ENCODE measurements at places on chromosomes 13 and 19.

GRCh38 chr13:97004096-97004876 is 10.0 kb upstream of the OXGR1 start:
- peak; percentile 45 for DNase-seq

GRCh38 chr13:34719060-34719875 is 222.8 kb upstream of the NBEA start:
- no peak for DNase-seq

- DNase-seq = no peak
Measured at GRCh38 chr13:98176777-98177608, at the start of gene RNF113B. Gene RNF113B, minus strand, starts transcription at chr13:98177269. Its CDS starts 33 bp downstream, at chr13:98177236.

DNA sequence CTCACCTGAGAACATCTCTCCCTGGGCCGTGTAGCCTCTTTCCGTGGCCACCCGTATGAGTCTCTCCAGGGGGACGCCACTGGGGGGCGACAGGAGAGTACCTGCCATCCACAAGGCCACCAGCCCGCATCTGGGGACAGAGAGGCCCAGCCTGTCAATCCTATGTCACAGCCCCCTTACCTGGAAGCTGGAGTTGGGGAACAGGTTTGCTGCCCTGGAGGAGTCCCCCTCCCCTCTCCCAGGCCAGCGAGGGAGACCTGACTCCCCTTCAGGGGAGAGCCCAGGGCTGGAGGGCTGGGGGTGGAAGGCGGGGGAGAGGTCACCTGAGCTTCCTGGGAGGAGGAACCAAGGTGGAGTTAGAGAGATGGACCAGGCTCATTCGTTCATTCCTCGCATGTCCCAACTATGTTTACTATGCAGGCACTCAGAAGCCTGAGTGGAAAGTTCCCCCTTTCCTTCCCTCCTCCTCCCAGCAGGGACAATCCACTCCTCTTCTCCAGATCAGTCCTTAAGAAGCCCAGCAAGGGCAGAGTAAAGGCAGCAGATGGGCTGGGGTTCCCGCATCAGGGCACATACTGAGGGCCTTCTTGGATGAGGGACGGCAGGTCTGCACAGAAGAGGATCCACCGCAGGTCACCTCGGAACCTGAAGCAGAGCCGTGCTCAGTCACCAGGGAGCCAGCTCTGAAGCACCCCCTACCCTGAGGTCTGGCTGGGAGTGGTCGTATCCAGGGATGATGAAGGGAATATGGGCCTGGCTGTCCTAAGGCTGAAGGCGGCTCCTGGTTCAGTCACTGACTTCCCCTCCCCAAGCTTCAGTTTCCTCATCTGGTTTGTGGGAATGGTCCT is 5.5 kb downstream of the ACTMAP start:
- no peak for DNase-seq

- no peak for DNase-seq
Measured at GRCh38 chr19:29014857-29015436, 198.0 kb downstream of the UQCRFS1 start.

DNA sequence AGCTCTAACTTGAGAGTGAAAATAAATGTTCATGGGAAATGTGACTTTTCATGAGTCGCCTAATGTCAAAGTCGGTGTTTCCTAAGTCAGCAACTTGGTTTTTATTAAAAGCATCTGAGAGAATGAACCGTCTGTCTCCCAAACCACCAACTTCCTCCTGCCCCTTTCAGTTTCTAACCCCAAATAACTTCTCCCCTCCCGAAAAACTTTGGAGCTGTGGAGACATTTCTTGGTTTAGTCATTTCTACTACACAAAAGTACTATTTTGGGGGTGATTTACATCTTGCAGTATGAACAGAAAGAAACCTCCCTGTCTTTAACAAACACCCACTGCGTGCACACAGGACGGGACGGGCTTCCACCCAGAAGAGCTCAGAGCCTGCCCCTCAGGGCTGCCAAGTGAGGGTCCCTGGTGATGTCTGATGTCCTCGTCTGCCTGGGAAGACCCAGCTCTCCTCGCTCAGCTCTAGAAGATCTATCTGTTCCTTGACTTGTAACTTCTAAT is 65.0 kb downstream of the RASA3 start:
- DNase-seq = peak; percentile 60

DNA sequence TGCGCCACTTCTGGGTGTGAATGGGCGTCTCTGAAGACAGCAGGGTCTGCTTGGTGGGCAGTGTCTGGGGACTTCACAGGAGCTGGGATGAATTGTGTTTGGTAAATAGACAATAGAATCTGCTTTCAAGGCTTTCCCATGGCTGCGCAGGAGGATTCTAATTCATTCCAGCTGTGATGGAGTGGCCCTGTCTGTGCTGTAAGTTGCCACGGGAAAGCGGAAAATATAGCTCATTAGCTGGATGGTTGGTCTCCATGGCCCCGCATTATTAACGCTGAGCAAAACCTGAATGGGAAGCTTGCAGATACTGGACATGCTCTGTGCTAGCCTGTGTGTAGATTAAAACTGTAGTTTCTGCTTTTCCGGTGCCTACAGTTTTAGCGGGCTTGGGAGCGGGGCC is 15.6 kb upstream of the C1QTNF9 start:
- DNase-seq = no peak

GRCh38 chr13:100842136-100842535 is 167.5 kb upstream of the TMTC4 start:
- no peak for DNase-seq

DNA sequence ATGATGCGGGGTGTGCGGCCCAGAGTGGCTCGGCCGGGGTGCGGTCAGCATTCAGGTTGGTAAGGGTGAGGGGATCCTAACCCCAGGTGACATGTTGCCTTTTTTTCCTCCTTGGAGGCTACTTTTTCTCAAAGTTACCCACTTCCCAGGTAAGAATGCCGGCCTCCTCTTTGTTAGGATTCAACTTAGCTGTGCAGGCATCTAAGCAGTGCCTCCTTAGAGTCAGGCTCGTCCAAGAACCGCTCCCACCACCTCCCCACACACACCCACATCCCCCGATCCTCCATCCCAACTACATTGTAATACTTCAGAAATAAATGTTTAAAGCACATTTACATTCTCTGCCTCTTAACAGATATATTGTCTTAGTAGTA is 733 bp upstream of the ENOX1 start:
- peak; percentile 9 for DNase-seq

GRCh38 chr13:104181526-104182231 is 1115.5 kb upstream of the SLC10A2 start:
- DNase-seq = no peak

DNA sequence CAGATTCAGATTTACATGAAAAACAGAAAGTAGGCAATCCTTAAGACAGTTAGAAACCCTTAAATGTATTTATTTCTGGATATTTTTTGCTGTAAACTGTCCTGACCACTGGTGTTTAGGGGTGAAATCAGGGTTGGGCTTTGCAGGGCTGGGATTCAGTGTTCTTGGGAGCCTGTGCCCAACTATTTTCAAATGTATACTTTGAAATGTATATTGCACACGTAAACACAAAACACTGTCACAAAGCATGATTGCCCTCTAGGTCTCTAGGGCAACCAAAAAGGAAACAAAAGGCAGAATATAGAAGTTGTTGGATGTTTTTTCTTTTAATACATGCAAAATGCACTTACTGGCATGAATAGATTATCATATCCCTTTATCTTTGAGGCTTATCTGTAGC is 1185.4 kb downstream of the DIAPH3 start:
- DNase-seq = no peak

GRCh38 chr19:38801359-38802095 is 11.2 kb downstream of the LGALS4 start:
- DNase-seq = no peak

- DNase-seq = no peak
Measured at GRCh38 chr19:38433268-38433733, at the start of gene RYR1. Gene RYR1, plus strand, starts transcription at chr19:38433691. Its CDS starts 139 bp downstream, at chr19:38433830.

DNA sequence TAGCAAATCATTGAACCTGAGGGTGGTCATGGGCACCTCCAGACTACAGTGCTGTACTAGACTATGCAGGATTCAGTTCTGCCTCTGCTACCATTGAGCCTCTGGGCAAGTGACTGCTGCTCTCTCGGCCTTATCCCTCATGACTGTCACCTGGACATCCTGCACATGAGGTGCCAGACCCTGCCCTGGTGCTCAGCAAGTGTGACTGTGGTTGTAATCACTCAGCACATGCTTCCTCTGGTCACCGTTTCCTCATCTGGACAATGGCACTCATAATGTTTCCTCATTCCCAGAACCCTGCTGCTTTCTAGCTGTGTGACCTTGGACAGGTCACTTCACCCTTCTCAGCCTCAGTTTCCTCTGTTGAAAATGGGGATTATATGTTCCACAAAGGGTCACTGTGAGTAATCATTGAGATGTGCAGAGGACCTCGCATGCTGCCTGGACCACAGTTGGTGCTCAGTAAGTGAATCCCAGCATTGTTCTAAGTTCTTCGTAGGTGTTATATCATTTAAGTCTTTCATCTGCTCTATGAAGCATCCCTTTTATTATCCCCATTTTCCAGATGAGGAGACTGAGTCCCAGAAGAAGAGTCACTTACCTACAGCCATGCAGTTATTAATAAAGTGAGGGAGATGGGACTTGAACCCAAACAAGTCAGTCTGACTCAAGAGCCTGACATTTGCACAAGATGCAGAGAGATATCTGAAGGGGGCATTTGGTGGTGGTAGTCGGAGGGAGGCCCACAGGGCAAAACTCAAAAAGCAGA is 3.2 kb downstream of the SYT3 start:
- DNase-seq = no peak

DNA sequence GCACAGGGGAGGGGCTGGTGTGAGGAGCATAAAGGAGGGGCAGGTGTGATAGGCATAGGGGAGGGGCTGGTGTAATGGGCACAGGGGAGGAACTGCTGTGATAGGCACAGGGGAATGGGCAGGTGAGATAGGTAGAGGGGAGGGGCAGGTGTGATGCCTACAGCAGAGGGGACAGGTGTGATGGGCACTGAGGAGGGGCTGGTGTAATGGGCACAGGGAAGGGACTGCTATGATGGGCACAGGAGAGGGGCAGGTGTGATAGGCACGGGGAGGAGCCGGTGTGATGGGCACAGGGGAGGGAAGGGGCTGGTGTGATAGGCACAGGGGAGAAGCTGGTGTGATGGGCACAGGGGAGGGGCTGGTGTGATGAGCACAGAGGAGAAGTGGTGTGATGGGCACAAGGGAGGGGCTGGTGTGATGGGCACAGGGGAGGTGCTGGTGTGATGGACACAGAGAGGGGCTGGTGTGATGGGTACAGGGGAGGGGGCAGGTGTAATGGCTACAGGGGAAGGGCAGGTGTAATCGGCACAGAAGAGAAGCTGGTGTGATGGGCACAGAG is 39.5 kb upstream of the POP4 start:
- DNase-seq = no peak

DNA sequence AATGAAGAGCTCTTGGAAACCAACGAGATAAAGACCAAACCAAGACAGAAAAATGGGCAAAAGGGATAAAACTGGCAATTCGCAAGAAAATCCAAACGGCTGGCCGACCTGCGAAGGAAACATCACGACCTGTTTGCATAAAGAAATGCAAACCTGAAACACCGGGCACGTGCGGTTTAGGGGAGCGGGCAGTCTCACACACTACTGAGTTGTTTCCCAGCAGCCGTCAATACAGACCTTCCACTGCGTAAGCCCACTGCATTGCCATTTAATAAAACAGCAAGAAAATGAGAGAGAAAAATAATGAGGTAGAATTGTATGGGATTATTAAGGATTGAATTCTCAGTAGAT is 642 bp upstream of the PEG3 start:
- DNase-seq = no peak

DNA sequence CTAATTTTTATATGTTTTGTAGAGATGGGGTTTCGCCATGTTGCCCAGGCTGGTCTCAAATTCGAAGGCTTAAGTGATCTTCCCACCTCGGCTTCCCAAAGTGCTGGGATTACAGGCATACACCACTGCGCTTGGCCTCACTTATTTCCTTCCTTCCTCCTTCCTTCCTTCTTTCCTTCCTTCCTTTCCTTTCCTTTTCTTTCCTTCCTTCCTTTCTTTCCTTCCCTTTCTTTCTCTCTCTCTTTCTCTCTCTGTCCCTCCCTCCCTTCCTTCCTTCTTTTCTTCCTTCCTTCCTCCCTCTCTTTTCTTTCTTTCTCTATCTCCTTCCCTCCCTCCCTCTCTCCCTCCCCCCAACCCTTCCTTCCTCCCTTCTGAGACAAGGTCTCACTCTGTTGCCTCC is 36.8 kb downstream of the TRPM4 start:
- no peak for DNase-seq

GRCh38 chr19:27676334-27676733 is 1536.6 kb downstream of the UQCRFS1 start:
- no peak for DNase-seq

DNA sequence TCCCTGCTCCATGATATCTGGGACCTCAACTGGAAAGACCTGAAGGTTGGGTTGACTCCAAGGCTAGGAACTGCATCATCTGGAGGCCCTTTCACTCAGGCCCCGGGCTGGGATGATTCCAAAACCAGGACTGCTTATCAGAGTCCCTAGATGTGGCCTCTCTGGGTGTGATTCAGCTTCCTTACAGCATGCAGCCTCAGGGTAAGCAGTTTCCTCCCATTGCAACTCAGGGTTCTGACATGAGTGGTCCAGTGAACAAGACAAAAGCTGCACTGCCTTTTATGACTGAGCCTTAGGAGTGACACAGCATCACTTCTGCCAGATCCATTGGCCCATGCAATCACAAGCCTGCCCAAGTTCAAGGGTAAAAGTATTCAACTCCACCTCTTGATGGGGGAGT is 502.8 kb downstream of the COG6 start:
- DNase-seq = no peak

- no peak for DNase-seq
Measured at GRCh38 chr19:3975637-3976087, 4.8 kb upstream of the DAPK3 start.

- no peak for DNase-seq
Measured at GRCh38 chr19:29526730-29527499, 1.1 kb downstream of the VSTM2B start.

GRCh38 chr19:3708207-3708931 is at the start of gene TJP3:
Gene TJP3, plus strand, starts transcription at chr19:3708384. Its CDS starts 20,049 bp downstream, at chr19:3728433.
- DNase-seq = no peak

DNA sequence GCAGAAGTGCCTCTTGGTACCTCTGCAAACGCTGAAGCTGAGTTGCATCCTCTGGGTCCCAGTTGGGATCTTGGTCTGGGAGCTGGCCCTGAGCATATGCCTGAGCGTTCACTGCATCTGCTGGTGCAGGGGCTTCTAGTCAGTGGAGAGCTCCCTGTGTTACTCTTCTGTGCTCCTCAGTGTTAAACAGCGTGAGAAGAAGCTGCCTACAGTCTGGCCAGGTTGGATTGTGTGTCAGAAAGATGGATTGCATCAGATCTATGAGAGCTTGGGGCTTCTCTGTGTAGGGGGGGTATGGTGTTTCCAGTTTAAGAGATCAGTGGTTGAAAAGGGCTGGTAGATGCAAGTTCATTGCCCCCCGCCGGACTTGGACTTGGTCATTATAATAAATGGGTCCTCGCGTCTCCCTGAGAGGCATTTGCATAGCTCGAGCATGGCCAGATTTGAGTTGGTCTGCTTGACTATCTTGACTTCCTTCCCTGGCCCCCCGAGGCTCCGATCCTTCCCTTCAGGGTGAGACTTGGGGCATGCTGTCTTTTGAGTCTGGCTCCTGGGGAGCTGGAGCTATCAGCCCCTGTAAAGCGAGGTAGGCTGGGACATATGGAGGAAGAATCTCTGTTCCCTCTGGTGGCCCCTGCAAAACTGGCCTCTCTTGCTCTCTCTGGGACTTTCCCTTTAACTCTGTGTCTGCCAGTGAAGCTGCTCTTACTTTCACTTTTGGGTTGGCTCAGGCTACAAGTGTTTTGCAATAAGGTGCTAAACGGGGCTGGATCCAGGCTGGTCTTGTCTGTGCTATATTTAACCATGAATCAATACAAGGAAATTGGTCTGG is 52.9 kb downstream of the OR10H4 start:
- DNase-seq = peak; percentile 45
